DND-41 (cell line): ENCODE measurements at places on chromosomes 16 and 17.

DNA sequence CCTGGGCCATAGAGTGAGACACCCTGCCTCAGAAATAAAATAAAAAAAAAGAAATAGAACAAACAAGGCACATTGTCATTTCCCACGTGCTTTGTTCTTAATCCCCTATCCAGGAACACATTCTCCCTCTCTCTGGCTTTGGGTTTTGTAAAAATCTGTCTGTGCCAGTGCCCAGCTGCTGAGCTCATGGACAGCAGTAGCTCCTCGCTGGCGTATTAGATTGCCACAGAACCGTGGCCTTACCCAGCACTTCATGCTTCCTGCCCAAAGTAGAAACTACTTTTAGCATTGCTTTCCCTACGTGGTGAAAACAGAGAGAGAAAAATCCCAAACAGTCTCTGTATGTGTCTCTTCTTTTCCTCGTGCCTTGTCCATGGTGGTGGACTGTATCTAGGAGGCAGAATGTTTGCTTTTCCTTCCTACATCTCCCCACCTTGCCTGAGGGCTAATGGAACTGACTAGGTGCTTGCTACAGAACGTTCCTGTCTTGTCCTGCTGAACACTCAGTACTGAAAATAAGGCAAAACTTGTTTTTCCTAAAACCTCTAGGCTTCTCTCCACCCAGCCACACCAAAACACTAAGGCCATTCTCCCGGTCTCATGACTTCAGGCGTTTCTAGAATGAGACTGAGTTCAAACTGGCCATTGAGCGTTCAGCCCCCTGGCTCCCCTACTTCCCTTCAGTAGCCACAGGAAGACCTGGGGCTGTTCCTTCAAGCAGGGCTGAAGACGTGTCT, 26.1 kb downstream of the MNT start:
- H3K27ac ChIP-seq: no peak overlapping the region
- H3K4me3 ChIP-seq: no peak overlapping the region
- no peak for DNase-seq
- H3K4me1 ChIP-seq: no peaks in the 10 kb centered on the region

GRCh38 chr16:25914357-25914962, 222.7 kb downstream of the HS3ST4 start:
- no peak for DNase-seq
- no peaks in the 10 kb centered on the region for H3K4me1 ChIP-seq
- H3K36me3 ChIP-seq: no peaks in the 10 kb centered on the region
- no peak overlapping the region for H3K4me3 ChIP-seq
- H3K27ac ChIP-seq: no peak overlapping the region

DNA sequence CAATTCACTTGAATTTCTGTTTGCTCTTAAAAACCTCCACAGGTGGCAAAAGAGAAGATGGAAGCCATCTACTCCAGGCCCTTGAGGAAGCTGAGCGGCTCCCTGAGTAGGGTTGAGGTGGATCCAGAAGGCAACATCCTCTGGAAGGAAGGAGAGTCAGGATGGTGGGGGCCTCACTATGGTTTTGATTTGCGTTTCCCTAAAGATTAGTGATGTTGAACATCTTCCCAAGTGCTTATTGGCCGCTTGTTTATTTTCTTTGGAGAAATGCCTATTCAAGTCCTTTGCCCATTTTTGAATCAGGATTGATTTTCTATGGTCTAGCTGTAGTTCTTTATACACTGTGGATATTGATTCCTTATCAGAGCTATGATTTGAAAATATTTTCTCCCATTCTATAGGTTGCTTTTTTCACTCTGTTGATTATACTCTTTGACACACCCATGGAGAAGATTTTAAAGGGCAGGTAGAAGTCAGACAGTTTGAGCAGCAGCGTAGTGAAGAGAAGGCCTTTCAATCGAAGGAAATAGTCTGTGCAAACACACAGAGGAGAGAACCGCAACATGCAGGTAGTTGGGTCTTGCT, 58.6 kb downstream of the WSB1 start:
- peak overlapping the region; percentile 76 for H3K27ac ChIP-seq
- H3K36me3 ChIP-seq: no peaks in the 10 kb centered on the region
- peaks cover 22% of the 10 kb centered on the region for H3K4me1 ChIP-seq
- DNase-seq: no peak
- H3K27me3 ChIP-seq: no peaks in the 10 kb centered on the region

GRCh38 chr16:78035012-78035411, 12.7 kb downstream of the CLEC3A start:
- no peaks in the 10 kb centered on the region for H3K36me3 ChIP-seq
- no peak overlapping the region for H3K4me3 ChIP-seq
- no peak for DNase-seq

DNA sequence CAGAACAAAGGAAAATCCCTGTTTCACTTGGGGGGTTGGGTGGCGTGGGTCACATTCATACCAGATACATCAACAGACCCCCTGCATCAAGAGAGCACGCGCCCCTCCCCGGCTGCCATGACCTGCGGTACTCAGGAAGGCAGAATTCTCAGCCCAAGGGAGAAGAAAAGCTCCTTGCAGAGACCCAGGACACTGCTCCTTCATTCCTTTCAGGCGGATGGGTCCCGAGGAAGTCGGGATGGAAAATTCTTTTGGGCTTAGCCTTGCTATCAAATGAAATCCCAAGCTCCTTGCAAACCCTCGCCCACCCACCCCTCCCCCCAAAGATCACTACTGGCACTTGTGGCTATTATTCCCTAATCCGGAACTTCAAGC, 40.6 kb downstream of the HIC1 start:
- no peaks in the 10 kb centered on the region for H3K27me3 ChIP-seq
- H3K4me1 ChIP-seq: peaks cover 7% of the 10 kb centered on the region
- no peak overlapping the region for H3K4me3 ChIP-seq
- H3K27ac ChIP-seq: no peak overlapping the region

DNA sequence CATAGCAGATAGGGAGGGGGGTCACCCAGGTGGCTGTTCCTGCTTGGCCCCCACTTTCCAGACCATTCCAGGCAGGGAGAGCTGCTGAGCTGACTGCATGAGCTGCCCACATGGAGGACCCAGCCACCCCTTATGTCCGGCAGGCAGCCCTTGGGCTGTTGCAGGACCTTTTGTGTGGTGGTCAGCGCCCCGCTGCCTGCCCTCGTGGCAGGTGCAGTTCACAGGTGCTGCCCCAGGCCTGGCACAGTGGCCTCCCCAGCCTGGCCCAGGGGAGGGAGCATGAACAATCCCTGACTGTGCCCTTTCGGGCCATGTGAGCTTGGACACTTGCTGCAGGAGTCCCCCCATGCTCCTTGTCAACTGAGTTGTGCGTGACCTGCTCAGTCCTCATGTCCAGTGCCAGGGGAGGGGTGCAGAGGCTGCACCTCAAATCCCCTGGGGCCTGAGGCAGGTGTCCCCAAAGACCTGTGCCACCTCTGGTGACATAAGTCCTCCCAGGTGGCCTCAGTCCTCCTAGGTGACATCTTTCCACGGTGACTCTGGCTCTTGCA, 8.6 kb downstream of the TBC1D26 start:
- no peak overlapping the region for H3K4me3 ChIP-seq
- no peaks in the 10 kb centered on the region for H3K4me1 ChIP-seq
- no peak overlapping the region for H3K27ac ChIP-seq
- H3K36me3 ChIP-seq: no peaks in the 10 kb centered on the region
- H3K27me3 ChIP-seq: peaks cover 4% of the 10 kb centered on the region

DNA sequence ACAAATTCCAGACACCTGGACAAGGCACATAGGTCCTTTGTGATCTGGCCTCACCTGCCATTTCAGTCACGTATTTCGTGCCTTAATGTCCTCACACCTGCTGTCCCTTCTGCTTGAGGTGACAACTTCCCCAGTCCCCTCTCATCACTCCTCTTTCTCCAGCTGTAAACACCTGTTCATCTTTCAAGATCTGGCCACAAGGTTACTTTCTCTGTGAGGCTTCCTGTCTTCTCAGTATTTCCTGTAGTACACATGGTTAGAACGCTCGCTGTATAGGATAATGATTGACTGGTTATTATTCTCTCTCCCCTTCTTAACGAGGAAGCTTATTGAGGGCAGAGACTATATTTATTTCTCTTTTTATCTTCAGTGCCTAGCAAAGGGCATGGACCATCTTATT, 74.5 kb upstream of the PMFBP1 start:
- H3K27me3 ChIP-seq: no peaks in the 10 kb centered on the region
- no peaks in the 10 kb centered on the region for H3K36me3 ChIP-seq
- H3K4me1 ChIP-seq: no peaks in the 10 kb centered on the region
- no peak overlapping the region for H3K4me3 ChIP-seq
- H3K27ac ChIP-seq: no peak overlapping the region
- peak; percentile 16 for DNase-seq

- no peak overlapping the region for H3K4me3 ChIP-seq
- peaks cover 28% of the 10 kb centered on the region for H3K36me3 ChIP-seq
- DNase-seq: no peak
These were observed 209.2 kb downstream of the RPTOR start for GRCh38 chr17:80753685-80754345.

DNA sequence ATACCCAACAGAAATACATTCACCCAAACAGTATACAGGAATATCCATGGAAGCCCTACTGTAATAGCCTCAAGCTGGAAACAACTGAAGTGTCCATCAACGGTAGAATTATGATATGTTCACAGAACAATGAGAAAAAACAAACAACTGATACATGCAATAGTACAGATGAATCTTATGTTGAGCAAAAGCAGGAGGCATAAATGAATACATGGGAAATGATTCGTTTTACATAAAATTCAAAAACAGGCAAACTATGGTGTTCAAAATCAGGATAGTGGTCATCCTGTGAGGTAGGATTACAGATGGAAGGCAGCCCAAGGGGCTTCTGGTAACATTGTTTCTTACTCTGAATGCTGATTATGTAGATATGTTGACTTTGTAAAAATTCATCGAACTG, 25.1 kb downstream of the RFFL start:
- no peaks in the 10 kb centered on the region for H3K27me3 ChIP-seq
- DNase-seq: no peak
- H3K4me3 ChIP-seq: no peak overlapping the region
- H3K36me3 ChIP-seq: no peaks in the 10 kb centered on the region
- H3K27ac ChIP-seq: no peak overlapping the region
- H3K4me1 ChIP-seq: no peaks in the 10 kb centered on the region

DNA sequence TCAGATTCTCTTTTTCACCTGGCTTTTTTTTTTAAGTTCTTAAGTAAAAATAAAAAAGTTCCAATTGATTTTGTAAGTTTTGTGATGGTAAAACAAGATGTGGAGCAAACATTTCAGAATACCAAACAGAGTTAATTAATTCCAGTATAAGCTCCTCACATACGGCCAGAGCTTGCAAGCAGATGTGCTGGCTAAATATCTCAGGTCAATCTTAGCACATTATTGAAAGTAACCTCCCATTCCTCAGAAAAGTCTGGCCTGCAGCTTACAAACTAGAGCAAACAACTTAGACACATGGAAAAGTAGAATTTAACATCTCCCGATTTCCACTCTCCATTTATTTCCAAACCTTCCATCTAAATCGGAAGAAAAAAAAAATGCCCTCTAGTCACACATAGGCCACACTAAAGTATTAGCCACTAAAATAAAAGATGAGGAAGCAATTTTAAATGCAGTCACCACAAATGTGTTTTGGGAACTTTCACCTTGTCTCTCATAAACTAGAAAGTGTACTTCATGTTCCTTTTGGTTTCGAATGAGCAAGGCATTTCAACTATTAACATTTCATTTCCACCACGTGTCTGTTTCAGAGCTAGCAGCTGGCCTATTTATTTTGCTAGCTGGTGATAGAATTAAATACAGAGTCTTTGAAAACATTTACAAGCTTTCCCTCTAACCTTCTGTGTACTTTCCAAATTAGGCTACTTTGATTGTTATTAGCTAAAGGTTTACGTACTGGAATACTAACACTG, 143.3 kb downstream of the STX8 start:
- no peak for DNase-seq
- H3K27ac ChIP-seq: no peak overlapping the region
- no peaks in the 10 kb centered on the region for H3K27me3 ChIP-seq

DNA sequence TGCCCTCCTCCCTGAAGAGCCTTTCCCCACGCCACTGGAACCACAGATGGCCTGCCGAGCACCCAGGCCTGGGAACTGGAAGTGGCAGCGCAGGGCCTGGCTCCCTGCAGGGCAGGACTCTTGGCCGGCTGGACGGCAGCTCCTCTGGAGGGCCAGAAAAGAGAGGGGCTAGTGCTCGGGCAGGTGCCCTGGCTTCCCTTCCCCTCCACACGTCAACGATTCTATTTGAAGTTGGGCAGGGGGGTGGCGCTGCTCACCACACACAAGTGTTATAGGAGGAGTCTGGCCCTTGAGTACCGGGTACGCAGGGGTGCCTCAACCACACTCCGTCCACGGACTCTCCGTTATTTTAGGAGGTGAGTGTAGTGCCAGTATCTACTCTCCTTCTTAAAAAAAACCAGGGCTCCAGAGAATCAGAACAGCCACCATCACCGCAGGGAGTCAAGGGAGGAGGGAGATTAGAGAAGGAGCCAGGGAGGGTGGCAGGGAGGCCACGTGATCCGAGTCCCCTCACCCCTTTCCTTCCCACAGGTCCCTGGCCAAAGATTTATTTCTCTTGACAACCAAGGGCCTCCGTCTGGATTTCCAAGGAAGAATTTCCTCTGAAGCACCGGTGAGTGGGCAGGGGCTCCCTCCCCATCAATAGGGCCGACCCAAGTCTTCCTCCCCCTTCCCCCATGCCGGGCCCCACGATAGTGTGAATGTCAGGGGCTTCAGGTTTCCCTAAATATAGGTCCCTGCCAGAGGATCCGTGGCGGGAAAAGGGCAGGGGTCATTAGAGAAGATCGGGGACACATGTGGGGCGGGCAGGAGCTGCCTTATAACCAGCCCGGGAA, 1.4 kb upstream of the ALDOA start:
- peak overlapping the region; percentile 99 for H3K27ac ChIP-seq
- peak; percentile 84 for DNase-seq
- H3K36me3 ChIP-seq: peaks cover 38% of the 10 kb centered on the region
- H3K4me1 ChIP-seq: peaks cover 39% of the 10 kb centered on the region
- H3K4me3 ChIP-seq: peak overlapping the region; percentile 83

DNA sequence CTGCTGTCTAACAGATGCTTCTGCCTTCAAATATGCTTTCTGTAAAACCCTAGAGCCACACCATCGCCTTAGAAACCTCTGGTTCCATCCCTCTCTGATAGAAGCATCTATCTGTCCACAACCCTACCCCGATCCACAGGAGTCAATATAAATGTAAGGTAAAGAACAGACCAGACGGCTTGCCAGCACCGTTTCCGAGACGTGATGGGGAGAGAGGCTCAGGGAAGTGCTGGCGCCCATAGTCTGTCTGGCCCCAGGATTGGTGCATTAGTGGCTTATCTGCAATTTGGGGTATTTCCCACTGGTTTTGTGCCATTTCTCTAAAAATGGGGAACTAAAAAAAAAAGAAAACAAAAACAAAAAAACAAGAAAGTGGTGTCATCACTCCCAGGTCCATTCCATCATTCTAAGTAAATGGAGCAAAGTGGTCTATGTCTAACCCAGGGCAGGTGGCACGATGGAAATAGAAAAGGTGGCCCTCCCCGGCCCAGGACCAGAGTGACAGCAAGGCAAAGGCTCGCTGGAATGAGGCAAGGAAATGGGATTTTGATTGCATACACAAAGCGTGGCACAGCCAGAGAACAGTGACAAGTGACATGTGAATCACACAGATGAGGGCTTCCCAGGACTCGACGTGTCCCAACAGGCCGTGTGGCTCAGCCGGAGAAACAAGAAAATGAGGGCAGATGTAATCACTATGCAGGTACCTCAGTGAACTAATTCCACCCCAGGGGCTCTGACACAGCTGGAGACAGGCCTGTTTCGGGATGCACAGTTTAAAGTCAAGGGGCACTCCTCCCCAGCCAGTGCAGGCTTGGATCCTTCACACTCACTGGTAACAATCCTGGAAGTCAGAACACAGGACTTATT, 125.6 kb downstream of the GAS7 start:
- no peaks in the 10 kb centered on the region for H3K36me3 ChIP-seq
- no peak overlapping the region for H3K27ac ChIP-seq
- no peak for DNase-seq
- no peaks in the 10 kb centered on the region for H3K27me3 ChIP-seq
- H3K4me3 ChIP-seq: no peak overlapping the region

- H3K4me3 ChIP-seq: no peak overlapping the region
- H3K27me3 ChIP-seq: no peaks in the 10 kb centered on the region
- peaks cover 7% of the 10 kb centered on the region for H3K4me1 ChIP-seq
- DNase-seq: peak; percentile 55
These were observed 48.7 kb upstream of the PLCG2 start for GRCh38 chr16:81730090-81731051.
